Liver (tissue), 10 donors: ENCODE measurements at places on chromosomes 7 and 10. TPM values are rescaled to one million over a fixed set of nuclear protein-coding genes. Genes with fewer than 3 reads are reported as not detected.

SLC29A4 gene
- polyA plus RNA-seq, result 1.7 TPM

ANXA8 gene
- 1.2 TPM for polyA plus RNA-seq

GTF2IRD1 gene
- polyA plus RNA-seq, result 3.3 TPM

DEPP1 gene
- polyA plus RNA-seq, result 33.5 TPM

PPP1R9A gene
- polyA plus RNA-seq, result 0.17 TPM

ACADSB gene
- polyA plus RNA-seq, result 103 TPM

GRCh38 chr7:129299889-129300288 is 75.1 kb downstream of the AHCYL2 start:
- DNase-seq, result no peak
- H3K4me3 ChIP-seq, result no peak overlapping the region
- no peaks in the 10 kb centered on the region for H3K27me3 ChIP-seq
- H3K4me1 ChIP-seq, result no peaks in the 10 kb centered on the region
- H3K27ac ChIP-seq, result no peak overlapping the region

GRCh38 chr10:128306966-128307365 is 180.7 kb upstream of the MKI67 start:
- H3K36me3 ChIP-seq, result no peaks in the 10 kb centered on the region
- no peaks in the 10 kb centered on the region for H3K4me1 ChIP-seq
- no peaks in the 10 kb centered on the region for H3K27me3 ChIP-seq
- DNase-seq, result no peak
- H3K27ac ChIP-seq, result no peak overlapping the region

DNA sequence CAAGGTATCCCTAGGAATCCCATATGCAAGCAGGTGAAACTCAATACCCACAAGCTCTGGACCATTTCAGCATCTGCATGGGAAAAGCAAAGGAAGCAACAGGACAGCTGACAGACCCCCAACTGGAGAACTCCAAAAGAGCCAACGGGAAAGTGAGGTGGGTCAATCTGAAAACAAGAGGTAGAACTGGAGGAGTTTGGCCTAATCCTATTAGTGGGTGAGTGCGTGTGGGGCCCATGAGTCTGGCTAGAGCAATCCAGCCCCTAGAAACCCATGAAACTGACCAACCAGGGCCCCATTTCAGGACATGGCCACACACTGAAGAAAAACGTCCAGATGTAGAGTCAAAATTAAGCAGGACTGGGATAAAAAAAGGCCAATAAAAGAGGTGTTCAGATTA is 26.6 kb upstream of the WNT8B start:
- no peaks in the 10 kb centered on the region for H3K36me3 ChIP-seq
- no peaks in the 10 kb centered on the region for H3K4me1 ChIP-seq
- H3K4me3 ChIP-seq, result no peak overlapping the region
- no peaks in the 10 kb centered on the region for H3K27me3 ChIP-seq
- H3K27ac ChIP-seq, result no peak overlapping the region

DNA sequence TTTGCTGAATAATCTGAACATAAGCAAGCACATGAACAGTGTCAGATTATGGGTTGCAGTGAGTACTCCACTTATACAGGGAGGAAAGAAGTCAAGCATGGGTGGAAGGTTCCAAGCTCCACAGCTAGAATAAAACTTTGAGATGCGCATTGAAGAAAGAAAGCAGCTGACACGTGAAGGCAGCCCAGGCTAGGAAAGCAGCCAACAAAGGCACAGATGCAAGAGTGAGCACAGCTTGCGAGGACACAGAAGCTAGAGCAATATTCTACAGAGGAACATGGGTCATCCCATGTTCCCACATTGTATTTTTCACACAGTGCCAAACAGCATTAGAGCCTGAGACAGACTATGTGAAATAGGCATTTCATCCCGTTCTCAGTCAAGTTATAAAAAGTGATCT is 194.6 kb upstream of the TBX20 start:
- no peaks in the 10 kb centered on the region for H3K4me1 ChIP-seq
- H3K27ac ChIP-seq, result no peak overlapping the region
- H3K27me3 ChIP-seq, result no peaks in the 10 kb centered on the region
- no peak for DNase-seq
- no peaks in the 10 kb centered on the region for H3K36me3 ChIP-seq

- DNase-seq, result no peak
- no peak overlapping the region for H3K27ac ChIP-seq
- H3K27me3 ChIP-seq, result no peaks in the 10 kb centered on the region
- H3K4me3 ChIP-seq, result no peak overlapping the region
Measured at GRCh38 chr7:138863931-138864330, 65.9 kb upstream of the ATP6V0A4 start.

- no peaks in the 10 kb centered on the region for H3K4me1 ChIP-seq
- DNase-seq, result no peak
- H3K36me3 ChIP-seq, result no peaks in the 10 kb centered on the region
- H3K27me3 ChIP-seq, result no peaks in the 10 kb centered on the region
- no peak overlapping the region for H3K4me3 ChIP-seq
Measured at GRCh38 chr10:21135023-21135931, 238.2 kb upstream of the NEBL start.

DNA sequence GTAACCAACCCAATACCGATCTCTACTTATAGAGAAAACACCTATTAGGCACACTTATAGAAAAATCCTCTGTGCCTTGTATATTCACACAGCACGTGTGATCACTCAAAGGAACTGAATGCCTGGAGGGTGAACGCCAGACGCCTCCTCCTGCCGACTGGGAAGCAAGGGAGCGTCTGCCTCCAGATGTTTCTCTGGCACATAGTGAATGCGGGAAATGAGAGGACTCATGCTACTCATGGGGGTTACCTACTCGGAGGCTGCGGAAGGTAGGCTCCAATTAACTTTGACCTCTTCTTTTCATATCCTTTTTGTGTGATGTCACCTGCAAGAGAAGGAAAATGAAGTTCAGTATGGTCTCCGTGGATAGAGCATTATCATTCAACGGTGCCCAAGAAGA is 203.3 kb downstream of the DIP2C start:
- H3K36me3 ChIP-seq, result no peaks in the 10 kb centered on the region
- no peak overlapping the region for H3K4me3 ChIP-seq
- H3K4me1 ChIP-seq, result no peaks in the 10 kb centered on the region
- H3K27ac ChIP-seq, result no peak overlapping the region

DNA sequence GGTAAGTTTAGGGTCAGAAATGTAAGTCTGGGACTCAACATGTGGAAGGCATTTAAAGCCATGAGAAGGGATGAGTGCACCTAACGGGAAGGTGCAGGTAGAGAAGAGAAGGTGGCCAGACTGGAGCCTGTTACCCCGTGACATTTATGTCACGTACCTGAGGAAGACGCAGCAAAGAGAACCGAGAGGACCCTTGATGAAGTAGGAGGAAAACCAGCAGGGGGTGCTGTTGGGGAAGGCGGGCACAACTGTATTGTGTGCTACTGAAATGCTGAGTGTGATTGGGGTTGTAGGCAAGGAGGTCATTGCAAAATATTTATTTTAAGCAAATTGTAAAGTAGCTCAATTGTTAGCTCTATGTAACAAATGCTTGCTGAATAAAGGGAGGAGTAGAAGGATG is 338.2 kb upstream of the PRKCQ start:
- no peak overlapping the region for H3K4me3 ChIP-seq
- no peaks in the 10 kb centered on the region for H3K4me1 ChIP-seq
- no peaks in the 10 kb centered on the region for H3K27me3 ChIP-seq

DNA sequence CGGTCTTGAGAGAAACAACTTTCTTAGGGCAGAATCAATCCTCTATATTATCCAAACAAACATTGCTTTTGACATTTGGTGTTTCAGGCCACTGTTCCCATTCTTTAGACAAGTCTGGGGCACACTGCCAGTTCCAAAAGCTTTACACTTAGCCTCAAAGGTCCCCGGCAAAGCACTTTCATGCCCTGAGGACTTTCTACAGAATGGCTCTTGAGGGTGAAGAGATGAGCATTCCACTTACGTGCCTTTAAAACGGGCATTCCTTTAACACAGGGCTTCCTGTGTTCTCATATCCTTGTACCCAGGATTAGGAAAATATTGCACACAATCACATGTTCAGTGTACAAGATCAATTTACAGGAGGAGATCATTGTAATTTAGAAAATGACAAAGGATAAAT is 13.1 kb upstream of the TMEM213 start:
- no peaks in the 10 kb centered on the region for H3K27me3 ChIP-seq
- no peak overlapping the region for H3K27ac ChIP-seq
- no peak overlapping the region for H3K4me3 ChIP-seq
- H3K36me3 ChIP-seq, result no peaks in the 10 kb centered on the region
- DNase-seq, result no peak

GRCh38 chr7:131094685-131095084 is 233.0 kb upstream of the MKLN1 start:
- no peak overlapping the region for H3K4me3 ChIP-seq
- no peak for DNase-seq
- H3K27me3 ChIP-seq, result no peaks in the 10 kb centered on the region
- H3K27ac ChIP-seq, result no peak overlapping the region
- H3K4me1 ChIP-seq, result peaks cover 20% of the 10 kb centered on the region

GRCh38 chr7:91835826-91836368 is 44.6 kb downstream of the MTERF1 start:
- no peaks in the 10 kb centered on the region for H3K36me3 ChIP-seq
- H3K27me3 ChIP-seq, result no peaks in the 10 kb centered on the region
- no peak overlapping the region for H3K27ac ChIP-seq
- H3K4me3 ChIP-seq, result no peak overlapping the region

DNA sequence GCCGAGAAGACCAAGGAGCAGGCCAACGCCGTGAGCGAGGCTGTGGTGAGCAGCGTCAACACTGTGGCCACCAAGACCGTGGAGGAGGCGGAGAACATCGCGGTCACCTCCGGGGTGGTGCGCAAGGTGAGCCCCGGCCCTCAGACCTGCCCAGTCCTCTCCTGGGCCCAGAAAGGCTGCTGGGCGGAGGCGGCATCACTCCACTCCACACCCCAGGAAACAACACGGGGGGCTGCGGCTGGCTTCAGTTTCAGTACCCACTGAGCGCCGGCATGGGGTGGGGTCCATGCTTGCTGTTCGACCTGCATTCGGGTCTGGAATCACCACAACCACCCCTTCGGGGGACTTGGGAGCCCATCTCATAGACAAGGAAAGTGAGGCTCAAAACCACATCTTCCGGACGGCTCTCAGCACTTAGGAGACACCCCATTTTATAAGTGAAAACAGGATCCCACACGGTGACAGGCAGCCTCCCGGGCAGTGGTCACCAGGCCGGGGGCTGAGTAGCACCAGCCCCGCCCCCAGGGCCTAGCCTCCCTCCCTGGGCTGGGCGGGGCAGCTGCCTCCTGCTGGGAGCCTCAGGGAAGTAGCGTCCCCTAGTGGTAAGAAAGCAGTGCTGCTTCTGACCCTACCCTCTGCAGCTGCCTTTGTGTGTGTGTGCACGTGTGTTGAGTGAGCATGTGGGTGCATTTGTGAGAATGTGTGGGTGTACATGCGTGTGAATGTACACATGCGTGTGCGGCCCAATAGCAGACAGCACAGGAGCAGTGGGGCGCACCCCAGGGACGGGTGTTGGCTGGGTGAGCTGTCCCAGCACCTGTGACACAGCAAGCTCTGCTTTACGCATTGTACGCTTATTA is 1.8 kb downstream of the SNCG start:
- no peaks in the 10 kb centered on the region for H3K36me3 ChIP-seq
- no peaks in the 10 kb centered on the region for H3K27me3 ChIP-seq
- H3K4me3 ChIP-seq, result no peak overlapping the region
- DNase-seq, result peak; percentile 42
- H3K27ac ChIP-seq, result no peak overlapping the region

GRCh38 chr10:69655124-69655867 is 25.2 kb downstream of the FAM241B start:
- H3K36me3 ChIP-seq, result no peaks in the 10 kb centered on the region
- H3K27ac ChIP-seq, result no peak overlapping the region
- H3K4me1 ChIP-seq, result no peaks in the 10 kb centered on the region
- H3K27me3 ChIP-seq, result no peaks in the 10 kb centered on the region
- no peak for DNase-seq

DNA sequence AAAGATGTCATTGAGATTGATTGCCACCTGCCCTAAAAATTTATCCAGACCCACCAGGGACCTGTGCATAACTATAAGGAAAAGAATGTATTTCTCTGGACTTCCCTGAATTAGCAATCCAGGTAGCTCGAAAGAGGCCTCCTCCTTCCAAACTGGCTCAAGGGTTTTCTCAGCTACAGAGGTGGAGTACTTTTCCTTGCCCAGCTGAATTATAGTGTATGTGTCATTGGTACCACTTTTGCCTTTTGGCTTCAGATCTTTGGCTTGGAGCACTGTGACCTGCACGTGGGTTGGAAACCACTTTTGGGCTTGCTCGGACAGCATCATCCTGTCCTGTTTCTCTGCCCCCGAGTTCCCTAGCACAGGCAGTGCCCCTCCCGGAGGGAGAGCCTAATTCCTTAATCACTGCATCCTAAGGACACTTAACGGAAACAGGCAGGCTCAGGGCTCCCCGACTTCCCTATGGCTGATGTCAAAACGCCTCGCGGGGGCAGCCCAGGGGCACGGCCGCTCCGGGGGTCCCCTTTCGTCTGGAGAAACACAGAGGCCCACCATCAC is 825 bp downstream of the RAB11FIP2 start:
- H3K4me1 ChIP-seq, result peaks cover 6% of the 10 kb centered on the region
- H3K4me3 ChIP-seq, result peak overlapping the region; percentile 89
- H3K36me3 ChIP-seq, result no peaks in the 10 kb centered on the region

GRCh38 chr10:29140151-29140550 is 148.7 kb upstream of the LYZL1 start:
- no peak overlapping the region for H3K27ac ChIP-seq
- no peak overlapping the region for H3K4me3 ChIP-seq
- H3K27me3 ChIP-seq, result no peaks in the 10 kb centered on the region
- H3K36me3 ChIP-seq, result no peaks in the 10 kb centered on the region
- no peak for DNase-seq
- no peaks in the 10 kb centered on the region for H3K4me1 ChIP-seq

GRCh38 chr10:126016882-126017281 is 120.5 kb downstream of the FANK1 start:
- no peaks in the 10 kb centered on the region for H3K27me3 ChIP-seq
- DNase-seq, result no peak
- H3K27ac ChIP-seq, result no peak overlapping the region
- H3K36me3 ChIP-seq, result no peaks in the 10 kb centered on the region
- H3K4me3 ChIP-seq, result no peak overlapping the region
- no peaks in the 10 kb centered on the region for H3K4me1 ChIP-seq

GRCh38 chr10:12716042-12716441 is 285.5 kb downstream of the CCDC3 start:
- no peaks in the 10 kb centered on the region for H3K36me3 ChIP-seq
- H3K27me3 ChIP-seq, result no peaks in the 10 kb centered on the region
- H3K4me3 ChIP-seq, result no peak overlapping the region
- DNase-seq, result no peak
- H3K4me1 ChIP-seq, result peaks cover 3% of the 10 kb centered on the region

- H3K4me3 ChIP-seq, result no peak overlapping the region
- no peaks in the 10 kb centered on the region for H3K36me3 ChIP-seq
- no peak for DNase-seq
- peak overlapping the region; percentile 63 for H3K27ac ChIP-seq
- no peaks in the 10 kb centered on the region for H3K4me1 ChIP-seq
Measured at GRCh38 chr10:93437946-93438612, 44.1 kb downstream of the MYOF start.

- H3K4me1 ChIP-seq, result no peaks in the 10 kb centered on the region
- no peaks in the 10 kb centered on the region for H3K36me3 ChIP-seq
- H3K27ac ChIP-seq, result no peak overlapping the region
- no peak for DNase-seq
- no peak overlapping the region for H3K4me3 ChIP-seq
Measured at GRCh38 chr7:108648989-108649388, 79.3 kb downstream of the DNAJB9 start.
